Diencephalon (tissue), 1 donor: ENCODE measurements at places on chromosomes 6 and 20. TPM values are rescaled to one million over a fixed set of nuclear protein-coding genes. Genes with fewer than 3 reads are reported as not detected.

Gene HCK
- total RNA-seq: 5.1 TPM

Gene ELOVL2
- 35.3 TPM for total RNA-seq

Gene CPNE5
- 36.0 TPM for total RNA-seq

Gene AP5S1
- 8.1 TPM for total RNA-seq

Gene SLA2
- total RNA-seq: not detected

Gene ASIP
- not detected for total RNA-seq
